ENCODE measurements at places on chromosomes 4 and X. TPM values are rescaled to one million over a fixed set of nuclear protein-coding genes. Genes with fewer than 3 reads are reported as not detected.

The POU3F4 gene
- not detected for total RNA-seq

The TIMM17B gene
- total RNA-seq: 33.2 TPM

The PGAM4 gene
- total RNA-seq: not detected

The SLC34A2 gene
- 0.30 TPM for total RNA-seq

The RHOXF2 gene
- not detected for total RNA-seq

DNA sequence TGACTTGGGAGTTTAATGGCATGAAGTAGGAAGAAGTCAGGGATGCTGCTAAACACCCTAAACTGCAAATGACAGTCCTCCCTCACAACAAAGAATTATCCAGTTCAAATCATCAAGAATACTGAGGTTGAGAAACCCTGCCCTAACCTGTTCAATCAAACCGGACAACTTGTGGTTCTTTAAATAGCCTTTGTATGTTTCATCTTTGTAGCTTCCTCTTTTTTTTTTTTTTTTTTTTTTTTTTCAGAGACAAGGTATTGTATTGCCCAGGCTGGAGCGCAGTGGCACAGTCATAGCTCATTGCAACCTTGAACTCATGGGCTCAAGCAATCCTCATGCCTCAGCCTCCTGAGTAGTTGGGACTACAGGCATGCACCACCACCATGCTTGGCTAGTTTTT, 52.5 kb upstream of the TTC29 start:
- no peaks in the 10 kb centered on the region for H3K36me3 ChIP-seq

- H3K4me1 ChIP-seq: no peaks in the 10 kb centered on the region
- H3K27me3 ChIP-seq: no peaks in the 10 kb centered on the region
- H3K27ac ChIP-seq: no peak overlapping the region
- DNase-seq: no peak
- H3K4me3 ChIP-seq: no peak overlapping the region
- peaks cover 2% of the 10 kb centered on the region for H3K36me3 ChIP-seq
Measured at GRCh38 chr4:102411408-102411807, 66.1 kb upstream of the SLC39A8 start.

GRCh38 chr4:142339053-142339452, 507.0 kb downstream of the INPP4B start:
- H3K4me1 ChIP-seq: no peaks in the 10 kb centered on the region
- H3K4me3 ChIP-seq: no peak overlapping the region
- DNase-seq: no peak
- no peaks in the 10 kb centered on the region for H3K27me3 ChIP-seq

DNA sequence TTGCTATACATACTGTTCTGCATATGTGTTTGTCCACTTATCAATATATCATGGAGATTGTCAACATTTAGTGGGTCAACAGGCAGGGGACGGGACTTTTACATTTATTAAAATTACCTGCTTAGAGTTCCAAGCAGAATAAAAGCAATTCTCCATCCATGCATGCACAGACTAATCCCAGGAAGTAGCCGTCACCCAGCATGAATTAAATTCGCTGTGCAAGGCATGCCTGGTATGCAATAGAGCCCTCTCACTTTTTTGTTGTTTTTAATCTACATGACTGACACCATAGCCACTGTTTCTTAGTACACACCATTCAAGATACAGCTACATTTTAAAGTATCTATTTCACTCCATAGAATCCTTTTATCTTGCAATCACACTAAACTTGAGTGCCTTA, 108.9 kb downstream of the USP46 start:
- no peaks in the 10 kb centered on the region for H3K36me3 ChIP-seq
- no peaks in the 10 kb centered on the region for H3K27me3 ChIP-seq
- no peak overlapping the region for H3K4me3 ChIP-seq
- DNase-seq: no peak

DNA sequence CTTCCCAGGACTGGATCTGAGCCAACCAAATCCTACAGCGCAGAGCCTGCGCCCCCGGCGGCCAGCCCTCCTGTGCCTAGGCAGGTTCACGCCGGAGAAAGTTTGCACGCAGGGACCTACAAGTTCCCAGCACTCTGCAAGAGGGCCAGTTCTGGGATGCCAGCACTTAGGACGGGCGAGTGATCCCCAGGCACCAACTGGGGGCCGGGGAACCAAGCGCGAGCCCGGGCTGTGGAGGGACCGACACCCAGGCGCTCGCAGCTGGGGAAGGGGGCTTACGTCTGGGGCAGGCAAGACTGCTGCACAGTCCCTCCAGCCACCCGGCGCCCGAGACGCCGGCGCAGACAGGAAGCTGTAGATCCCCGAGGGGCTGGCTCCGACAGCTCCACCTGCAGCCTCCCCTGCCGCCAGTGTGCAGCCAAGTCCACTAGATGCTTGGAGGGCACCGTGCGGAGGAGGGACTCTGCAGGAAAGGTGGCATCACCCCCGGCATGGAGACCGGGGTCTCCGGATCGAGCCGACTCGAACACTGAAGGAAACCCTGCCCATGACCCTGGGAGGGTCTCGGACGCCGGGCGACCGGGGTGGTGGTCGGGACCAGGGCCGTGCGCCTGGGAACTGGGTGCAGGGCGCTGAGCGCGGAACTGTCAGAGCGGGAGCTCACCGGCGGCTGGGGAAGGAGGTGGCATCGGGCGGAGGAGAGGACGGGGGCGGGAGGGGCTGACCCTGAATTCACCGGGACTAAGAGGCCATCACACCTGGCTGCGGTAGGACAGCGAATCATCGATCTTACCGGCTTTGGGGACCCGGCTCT, 566 bp downstream of the CORIN start:
- peaks cover 4% of the 10 kb centered on the region for H3K4me1 ChIP-seq
- peak overlapping the region; percentile 49 for H3K4me3 ChIP-seq
- no peak overlapping the region for H3K27ac ChIP-seq
- H3K27me3 ChIP-seq: no peaks in the 10 kb centered on the region
- peak; percentile 14 for DNase-seq

DNA sequence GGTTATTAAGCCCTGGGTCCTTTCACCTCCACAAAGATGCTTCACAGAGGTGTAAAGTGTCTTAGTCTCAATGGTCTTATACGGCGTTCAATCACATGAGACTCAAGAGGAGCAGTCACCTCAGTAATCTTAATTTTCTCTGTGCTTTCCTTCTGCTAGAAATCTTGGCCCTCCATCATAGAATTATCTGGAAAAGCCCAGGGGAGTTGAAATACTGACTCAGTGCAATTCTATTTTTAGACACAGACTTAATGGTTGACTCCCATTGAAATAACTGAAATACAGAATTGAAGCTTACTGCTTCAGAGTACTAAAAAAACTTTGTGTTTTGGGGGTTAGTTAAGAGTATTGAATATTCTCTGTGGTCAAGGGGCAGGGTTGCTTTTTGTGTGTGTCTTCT, 94.5 kb upstream of the IL15 start:
- H3K27ac ChIP-seq: no peak overlapping the region
- no peak overlapping the region for H3K4me3 ChIP-seq
- no peaks in the 10 kb centered on the region for H3K4me1 ChIP-seq
- H3K36me3 ChIP-seq: no peaks in the 10 kb centered on the region
- DNase-seq: no peak
- H3K27me3 ChIP-seq: no peaks in the 10 kb centered on the region

DNA sequence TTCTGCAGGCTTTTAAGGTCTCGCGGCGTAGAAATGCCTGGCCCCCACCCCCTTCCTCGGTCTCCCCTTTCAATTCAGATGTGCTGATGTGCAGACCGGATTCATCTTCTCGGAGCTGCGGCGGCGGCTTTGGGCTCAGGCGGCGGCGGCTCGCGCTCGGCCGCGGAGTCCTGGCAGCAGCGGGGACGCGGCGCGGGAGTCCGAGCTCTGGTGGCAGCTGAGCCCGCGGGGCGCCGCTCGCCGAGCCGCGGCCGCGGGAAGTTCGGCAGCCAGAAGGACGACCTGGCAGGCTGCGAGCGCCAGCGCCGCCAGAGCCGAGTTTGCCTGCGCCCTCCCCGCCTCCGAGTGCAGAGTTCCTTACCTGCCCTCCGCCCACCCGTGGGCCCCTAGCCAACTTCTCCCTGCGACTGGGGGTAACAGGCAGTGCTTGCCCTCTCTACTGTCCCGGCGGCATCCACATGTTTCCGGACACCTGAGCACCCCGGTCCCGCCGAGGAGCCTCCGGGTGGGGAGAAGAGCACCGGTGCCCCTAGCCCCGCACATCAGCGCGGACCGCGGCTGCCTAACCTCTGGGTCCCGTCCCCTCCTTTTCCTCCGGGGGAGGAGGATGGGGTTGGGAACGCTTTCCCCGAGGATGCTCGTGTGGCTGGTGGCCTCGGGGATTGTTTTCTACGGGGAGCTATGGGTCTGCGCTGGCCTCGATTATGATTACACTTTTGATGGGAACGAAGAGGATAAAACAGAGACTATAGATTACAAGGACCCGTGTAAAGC, 448 bp downstream of the TLL1 start:
- no peaks in the 10 kb centered on the region for H3K27me3 ChIP-seq
- H3K36me3 ChIP-seq: no peaks in the 10 kb centered on the region
- peak overlapping the region; percentile 39 for H3K4me3 ChIP-seq
- peaks cover 4% of the 10 kb centered on the region for H3K4me1 ChIP-seq

GRCh38 chrX:13646154-13646549, 6.8 kb upstream of the TCEANC start:
- no peaks in the 10 kb centered on the region for H3K27me3 ChIP-seq
- peak; percentile 40 for DNase-seq
- H3K4me1 ChIP-seq: no peaks in the 10 kb centered on the region
- H3K27ac ChIP-seq: no peak overlapping the region

DNA sequence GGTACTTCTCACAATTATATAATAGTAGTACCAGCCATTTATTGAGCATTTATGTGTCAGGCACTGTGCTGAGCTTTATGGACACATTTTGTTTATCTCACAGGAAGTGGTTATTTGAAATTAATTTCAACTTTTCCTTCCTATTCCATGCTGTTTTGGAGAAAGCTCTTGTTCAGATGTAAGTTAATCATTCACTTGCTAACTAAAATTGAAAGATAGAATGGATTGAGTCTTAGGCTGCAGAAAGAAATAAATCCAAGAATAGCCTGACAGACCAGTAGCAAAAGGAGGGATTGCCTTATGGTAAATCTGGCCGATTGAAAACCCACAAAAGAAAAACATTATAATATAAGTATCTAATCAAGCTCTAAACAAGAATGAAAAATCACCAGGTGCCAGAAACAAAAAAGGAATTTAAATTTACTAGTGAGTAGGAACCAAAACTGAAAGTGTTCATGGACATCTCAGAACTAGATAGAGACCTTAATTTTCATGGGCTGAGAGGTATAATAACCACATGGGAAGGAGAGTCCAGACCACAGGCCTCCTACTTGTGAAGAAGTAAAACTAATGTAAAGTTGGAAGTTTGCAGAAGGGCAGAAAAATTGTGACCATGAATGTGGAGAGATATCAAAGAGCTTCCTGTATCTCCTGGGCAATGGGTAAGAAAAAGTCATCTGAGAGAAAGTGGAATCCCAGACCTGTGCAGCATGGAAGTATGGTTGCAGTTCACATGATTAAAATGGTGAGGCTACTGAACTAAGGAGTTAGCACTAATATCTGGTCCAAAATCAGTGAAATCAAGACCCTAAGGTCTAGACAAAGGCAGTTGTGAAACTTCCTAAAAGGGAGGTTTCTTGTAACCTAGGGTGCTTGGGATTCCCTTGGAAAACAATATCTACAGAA, 38.0 kb downstream of the RADX start:
- no peak overlapping the region for H3K4me3 ChIP-seq
- no peaks in the 10 kb centered on the region for H3K27me3 ChIP-seq
- H3K27ac ChIP-seq: no peak overlapping the region
- no peaks in the 10 kb centered on the region for H3K36me3 ChIP-seq

- H3K4me1 ChIP-seq: peaks cover 25% of the 10 kb centered on the region
- DNase-seq: no peak
- no peak overlapping the region for H3K4me3 ChIP-seq
- peak overlapping the region; percentile 49 for H3K27ac ChIP-seq
- no peaks in the 10 kb centered on the region for H3K36me3 ChIP-seq
- H3K27me3 ChIP-seq: no peaks in the 10 kb centered on the region
Measured at GRCh38 chr4:143358923-143359643, 22.4 kb downstream of the GAB1 start.

GRCh38 chr4:42080306-42080705, 72.1 kb downstream of the BEND4 start:
- H3K27me3 ChIP-seq: no peaks in the 10 kb centered on the region
- no peak for DNase-seq
- no peaks in the 10 kb centered on the region for H3K36me3 ChIP-seq
- no peak overlapping the region for H3K4me3 ChIP-seq
